Activated CD4-positive, alpha-beta T cell treated with anti-CD3 and anti-CD28 coated beads, Interleukin-10, Interleukin-2, amounts not matched to agents 100 ng/mL and 50 ng/mL, durations not matched to agents 16 hours and 8 hours (primary cell): ENCODE measurements at places on chromosomes 6 and 20.
A peak's percentile ranks its signal among the peaks of the same experiment; 100 is the strongest.

DNA sequence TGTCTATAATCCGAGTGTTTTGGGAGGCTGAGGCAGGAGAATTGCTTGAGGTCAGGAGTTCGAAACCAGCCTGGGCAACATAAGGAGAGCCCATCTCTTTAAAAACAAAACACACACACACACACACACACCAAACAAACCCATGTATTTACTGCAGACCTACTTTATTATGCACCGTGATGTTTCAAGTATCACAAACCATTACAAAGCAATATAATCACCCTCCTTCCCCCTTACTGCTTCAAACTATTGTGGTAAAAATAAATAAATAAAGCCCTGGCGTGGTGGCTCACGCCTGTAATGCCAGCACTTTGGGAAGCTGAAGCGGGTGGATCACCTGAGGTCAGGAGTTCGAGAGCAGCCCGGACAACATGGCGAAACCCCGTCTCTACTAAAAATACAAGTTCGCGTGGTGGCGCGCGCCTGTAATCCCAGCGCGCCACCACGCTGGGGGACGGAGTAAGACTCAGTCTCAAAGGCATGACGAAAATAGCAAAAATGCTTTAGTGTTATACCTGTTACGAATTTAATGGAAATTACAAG, 1.5 kb downstream of the TBCC start:
- DNase-seq = no peak

DNA sequence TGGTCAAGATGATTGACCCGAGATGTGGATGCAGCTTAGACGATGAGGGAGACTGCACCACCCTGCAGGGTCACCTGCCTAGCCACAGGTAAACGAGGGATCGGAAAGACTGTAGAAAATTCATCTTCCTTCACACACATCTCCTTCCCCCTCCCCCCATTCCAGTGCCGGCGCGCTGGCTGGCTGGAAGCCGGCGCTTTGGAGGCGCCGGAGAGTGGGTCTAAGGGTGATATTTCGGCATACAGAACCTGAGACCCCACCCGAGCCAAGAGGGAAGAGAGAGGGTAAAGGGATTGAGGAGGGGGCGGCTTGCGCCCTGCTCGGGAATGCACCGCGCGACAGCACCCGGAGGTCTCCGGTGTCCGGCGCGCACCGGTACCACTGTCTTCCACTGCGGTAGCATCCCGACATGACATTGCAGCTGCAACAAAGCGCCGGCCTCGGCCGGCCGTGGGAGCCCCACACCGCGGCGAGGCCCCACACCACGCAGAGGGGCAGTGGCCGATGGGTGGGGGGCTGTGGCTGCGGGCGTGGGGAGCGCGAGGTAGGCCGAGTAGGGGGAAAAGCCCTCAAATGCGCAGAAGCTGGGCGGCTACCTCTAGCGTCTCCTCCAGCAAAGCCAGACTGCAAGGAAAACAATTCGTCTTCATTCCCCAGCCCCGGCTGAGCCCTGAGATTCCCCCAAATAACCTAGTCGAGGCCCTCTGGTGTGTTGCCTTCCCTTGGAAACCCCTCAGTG, 984 bp downstream of the TNFRSF21 start:
- DNase-seq = no peak

- no peak for DNase-seq
Measured at GRCh38 chr6:101011186-101011585, 130.1 kb upstream of the ASCC3 start.

- DNase-seq = peak; percentile 0
Measured at GRCh38 chr20:11001764-11002540, 328.2 kb upstream of the JAG1 start.

DNA sequence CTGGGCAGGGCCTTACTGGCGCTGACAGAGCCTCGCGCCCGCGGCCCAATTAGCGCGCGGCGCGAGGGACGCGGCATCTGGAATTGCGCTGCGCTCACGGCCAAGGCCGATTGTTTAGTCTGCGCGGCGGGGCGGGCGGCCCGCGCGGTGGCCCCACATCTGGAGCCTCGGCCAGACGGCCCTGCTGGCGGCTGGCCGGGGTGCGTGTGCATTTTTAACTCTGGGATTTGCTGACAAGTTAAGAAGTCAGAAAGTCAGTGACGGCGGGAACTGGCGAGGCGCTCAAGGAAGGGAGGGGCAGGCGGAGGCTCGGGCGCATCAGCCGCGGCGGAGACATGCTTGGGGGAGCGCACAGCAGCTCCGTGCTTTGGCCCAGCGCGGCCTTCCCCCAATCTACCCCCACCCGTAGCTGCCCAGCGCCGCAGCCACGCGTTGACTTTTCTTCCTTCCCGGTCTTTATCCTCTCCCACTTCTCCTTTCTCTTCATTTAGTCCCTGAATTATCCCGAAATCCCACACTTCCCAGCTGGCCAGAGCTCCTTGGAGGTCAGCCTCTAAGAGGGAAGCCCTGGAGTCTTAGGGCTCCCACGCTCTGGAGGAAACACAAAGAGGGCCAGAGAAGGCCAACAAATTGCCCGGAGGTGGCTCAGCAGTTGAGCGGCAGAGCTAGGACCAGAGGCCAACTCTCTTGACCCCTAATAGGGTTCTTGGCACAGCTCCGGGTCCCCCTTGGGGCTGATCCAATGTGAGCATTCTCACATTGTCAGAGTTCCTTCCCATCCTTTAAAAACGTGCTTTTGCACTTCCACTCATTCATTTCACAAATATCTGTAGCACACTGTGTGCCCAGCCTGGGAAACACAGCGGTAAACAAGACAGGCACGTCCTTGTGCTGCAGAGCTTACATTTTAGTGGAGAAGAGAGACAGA, 40.8 kb upstream of the FOXP4 start:
- DNase-seq = peak; percentile 8

DNA sequence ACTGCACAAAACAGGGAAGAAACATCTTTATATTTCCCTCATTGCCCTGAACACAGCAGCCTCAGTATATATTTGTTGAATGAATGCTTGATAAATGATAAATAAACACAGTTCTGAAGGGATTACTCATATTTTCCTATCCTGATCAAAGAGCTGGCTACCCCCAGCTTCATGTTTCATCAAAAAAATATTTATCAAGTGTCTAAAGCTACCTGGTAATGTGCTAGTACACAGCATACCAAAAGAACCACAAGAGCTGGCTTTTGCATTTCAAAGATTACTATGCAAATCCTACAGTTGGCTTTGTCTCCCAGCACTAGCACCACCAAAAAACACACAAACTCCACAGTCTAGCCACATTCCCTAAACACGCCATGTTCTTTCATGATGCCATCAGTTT, 130.0 kb downstream of the BTBD9 start:
- DNase-seq = no peak

GRCh38 chr6:6314596-6314995, 5.9 kb downstream of the F13A1 start:
- no peak for DNase-seq

GRCh38 chr6:125307964-125308615, 6.3 kb upstream of the HDDC2 start:
- peak; percentile 35 for DNase-seq

GRCh38 chr20:20371083-20371482, 3.2 kb downstream of the INSM1 start:
- no peak for DNase-seq

GRCh38 chr20:3167738-3168078, 5.6 kb downstream of the LZTS3 start:
- no peak for DNase-seq

- DNase-seq = no peak
Measured at GRCh38 chr6:101706576-101706975, 313.1 kb downstream of the GRIK2 start.

DNA sequence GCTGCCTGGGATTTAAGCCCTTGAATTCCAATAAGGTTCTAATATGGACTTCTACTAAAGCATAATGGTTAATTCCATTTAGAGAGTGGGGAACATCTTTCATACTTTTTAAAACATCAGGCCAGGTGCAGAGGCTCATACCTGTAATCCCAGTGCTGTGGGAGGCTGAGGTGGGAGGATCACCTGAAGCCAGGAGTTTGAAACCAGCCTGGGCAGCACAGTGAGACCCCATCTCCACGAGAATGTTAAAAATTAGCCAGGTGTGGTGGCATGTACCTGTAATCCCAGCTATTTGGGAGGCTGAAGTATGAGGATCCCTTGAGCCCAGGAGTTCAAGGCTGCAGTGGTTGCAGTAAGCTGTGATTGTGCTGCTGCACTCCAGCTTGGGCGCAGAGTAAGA, 35.0 kb downstream of the E2F3 start:
- no peak for DNase-seq

DNA sequence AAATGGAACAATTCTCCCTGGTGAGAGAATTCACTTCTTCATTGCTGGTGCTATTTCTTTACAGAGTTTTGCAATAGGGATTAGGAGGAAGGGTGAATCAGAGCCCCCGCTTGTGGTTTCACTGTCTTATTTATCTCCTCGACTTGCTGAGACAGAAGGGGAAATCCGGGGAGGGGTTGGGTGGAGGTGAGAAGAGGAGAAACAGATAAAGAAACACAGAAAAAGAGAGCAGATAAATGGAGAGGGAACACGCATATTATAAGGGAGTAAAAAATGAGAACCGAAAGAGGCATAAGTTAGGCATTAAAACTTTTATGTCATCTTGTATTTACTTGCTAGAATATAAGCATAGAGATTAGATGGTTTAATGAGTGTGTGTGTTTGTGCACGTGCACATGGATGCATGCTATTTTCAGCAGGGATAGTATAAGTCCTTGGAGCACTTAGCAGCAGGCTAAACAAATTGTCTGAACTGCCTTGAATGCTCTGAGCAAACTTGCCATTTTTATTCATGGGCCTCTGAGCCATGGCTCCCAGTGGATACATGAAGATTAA, 105.0 kb downstream of the OLIG3 start:
- DNase-seq = peak; percentile 93

- DNase-seq = no peak
Measured at GRCh38 chr6:34332251-34333198, 59.9 kb downstream of the NUDT3 start.

DNA sequence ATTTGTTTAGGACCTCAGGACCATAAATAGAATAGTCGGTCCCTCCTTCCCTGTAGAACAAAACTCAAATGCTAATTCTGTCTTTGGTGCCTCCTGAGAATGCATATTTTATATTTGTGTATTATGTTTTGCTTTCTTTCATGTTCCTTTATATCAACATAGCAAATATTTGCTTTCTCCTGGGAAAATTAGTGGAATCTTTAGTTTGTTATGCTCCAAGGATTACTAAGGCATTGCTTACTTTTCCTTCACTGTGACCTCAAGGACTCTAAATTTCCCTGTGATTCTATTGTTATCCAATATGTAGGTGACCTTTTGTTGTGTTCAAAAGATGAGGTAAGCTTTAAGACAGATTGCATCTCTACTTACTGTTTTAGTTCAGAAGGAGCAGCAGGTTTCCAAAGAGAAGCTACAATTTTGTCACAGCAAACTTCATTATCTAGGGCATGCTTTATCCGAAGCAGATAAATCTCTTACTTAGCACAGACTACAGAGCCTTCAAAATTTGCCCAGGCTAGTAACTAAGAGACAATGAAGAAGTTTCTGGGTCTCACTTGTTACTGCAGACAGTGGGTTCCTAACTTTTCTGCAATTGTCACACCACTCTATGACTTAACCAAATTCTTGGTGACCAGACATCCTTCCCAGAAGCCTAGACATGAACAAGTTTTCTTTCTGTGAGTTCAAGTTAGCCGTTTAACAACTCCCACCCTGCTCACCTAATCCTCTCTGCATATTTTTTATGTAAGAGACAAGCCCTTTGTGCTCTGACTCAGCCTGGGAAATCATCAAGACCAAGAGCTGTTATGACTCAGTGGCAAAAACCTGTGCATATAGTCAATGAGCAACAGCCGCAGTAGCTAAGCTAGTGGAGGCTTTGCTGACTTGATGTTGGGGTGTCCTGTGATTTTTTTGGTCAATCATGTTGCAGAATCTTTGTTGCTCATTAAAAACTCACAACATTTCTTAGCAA, 378.8 kb downstream of the QKI start:
- DNase-seq = peak; percentile 63

- no peak for DNase-seq
Measured at GRCh38 chr6:168086616-168087015, 7.6 kb upstream of the FRMD1 start.

DNA sequence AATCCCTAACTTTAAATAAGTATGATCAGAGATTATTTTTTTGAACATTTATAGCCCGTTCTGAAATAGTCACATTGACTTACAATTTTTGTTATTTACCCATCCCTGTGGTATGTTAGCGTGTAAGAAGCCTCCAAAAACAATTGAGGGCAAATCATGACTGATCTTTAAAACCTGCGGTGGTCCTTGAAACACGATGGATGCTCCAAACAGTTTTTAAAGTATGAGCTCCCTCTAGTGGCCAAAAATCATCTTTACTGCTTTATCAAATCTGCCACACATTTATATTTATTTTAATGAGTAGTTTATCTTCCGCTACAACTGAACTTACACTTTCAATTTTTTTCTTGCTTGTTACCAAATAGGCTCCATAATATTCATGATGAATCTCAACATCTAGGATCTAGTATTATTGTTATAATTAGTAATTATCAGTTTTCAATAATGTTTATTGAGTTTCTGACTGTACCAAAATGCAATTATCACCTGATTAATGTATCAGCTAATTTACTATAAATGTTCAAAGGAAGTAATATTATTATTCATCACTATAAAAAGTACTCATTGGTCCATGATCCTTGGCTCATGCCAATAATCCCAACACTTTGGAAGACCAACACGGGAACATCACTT, 52.2 kb downstream of the MARCKS start:
- peak; percentile 55 for DNase-seq
